Dermis blood vessel endothelial cell (primary cell): ENCODE measurements at places on chromosomes 5 and 9. TPM values are rescaled to one million over a fixed set of nuclear protein-coding genes. Genes with fewer than 3 reads are reported as not detected.

PCDHGA5 gene
- 0.74 and 0.85 TPM in 2 replicates for total RNA-seq

ISL1 gene
- not detected in 2 replicates for total RNA-seq

IL33 gene
- 11.8 and 38.5 TPM in 2 replicates for total RNA-seq

TMEM174 gene
- total RNA-seq = not detected in 2 replicates

SLC46A2 gene
- not detected in 2 replicates for total RNA-seq

ADAMTS16 gene
- total RNA-seq = not detected in 2 replicates

IL5 gene
- total RNA-seq = not detected in 2 replicates

ADRA1B gene
- 0.34 TPM in 1 of 2 replicates, not detected in the other for total RNA-seq
